ENCODE measurements at places on chromosomes 2 and 18.

- no peak for DNase-seq
Observed at GRCh38 chr2:121088251-121089165, 196.5 kb downstream of the TFCP2L1 start.

DNA sequence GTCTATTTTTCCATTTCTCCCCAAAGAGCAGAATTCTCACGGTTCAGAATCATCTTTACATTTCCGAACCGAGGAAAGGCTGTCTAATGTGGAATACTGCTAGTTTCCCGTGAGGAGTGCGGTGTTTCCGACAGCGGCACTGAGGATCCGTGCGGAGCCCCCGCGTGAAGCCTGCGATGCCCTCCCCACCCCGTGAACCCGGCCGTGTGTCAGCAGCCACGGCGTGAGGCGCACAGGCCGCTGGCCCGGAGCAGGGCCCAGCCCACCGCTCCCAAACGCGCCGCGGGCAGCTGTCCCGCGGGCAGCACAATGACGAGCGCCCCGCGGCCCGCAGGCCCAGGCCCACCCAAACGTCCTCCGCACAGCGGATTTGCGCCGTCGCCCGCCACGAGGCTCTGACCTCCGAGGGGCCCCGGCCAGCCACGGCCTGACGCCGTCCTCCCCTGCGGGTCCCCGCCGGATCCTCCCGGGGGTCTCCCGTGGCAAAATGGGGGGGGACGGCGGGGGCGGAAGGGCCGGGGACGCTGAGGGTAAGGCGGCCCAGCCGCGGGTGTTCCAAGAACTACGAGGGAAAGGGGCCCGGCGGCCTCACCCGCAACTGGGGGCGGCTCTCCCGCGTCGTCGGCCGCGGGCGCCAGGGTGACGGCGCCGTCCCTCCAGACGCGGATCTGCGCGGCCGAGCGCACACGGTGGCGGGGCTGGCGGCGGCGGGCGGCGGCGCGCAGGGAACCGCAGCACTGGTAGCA lies 796 bp downstream of the SPIRE1 start:
- DNase-seq, result no peak

DNA sequence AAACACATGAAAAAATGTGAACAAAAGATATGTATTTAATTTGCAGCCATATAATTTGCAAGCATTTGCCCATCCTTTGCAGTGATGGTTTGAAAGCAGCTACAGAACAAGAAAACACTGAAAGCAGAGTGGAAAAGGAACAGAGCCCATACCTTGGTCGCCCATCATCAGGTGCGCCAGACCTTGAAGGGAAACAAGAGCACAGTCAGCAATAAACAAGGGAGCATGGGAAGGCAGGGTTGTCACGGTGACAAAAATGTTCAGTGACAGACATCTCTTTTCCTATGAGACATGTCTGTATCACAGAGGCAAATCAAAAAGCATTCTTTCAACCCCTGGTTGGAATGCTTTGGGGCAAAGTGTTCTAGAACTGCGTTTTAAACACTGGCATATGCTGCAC lies 109.4 kb downstream of the NRXN1 start:
- DNase-seq, result no peak

DNA sequence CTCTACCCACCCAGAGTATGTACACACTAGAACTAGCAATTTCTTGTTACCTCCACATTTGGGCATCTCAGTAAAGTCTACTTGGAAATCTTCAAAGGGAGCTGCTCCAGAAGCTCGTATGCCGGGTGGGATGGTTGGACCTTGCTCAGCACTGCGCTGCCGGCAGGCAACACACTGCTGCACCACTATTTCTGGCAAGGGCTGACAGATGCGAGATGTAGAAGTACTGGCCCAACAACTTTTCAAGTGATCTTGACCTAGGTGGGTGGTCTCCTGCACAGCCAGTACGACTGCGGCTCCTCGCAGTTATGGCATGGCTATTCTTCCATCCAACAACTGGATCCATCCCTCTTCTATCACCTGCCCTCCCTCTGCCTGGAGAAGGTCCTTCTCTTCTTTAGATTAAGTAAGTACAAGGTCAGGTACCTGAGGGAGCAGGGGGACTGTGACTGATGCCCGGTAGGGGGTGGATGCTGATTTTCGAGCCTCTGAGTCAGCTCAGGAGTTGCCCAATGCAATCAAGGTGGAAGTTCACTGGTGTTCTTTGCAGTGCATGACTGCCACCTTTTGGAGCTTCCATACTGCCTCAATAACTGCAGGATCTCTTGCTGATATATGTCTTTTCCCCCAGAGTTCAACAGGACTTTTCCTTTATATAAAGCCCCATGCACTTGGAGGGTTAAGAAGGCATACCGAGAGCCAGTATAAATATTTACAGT lies 100.4 kb upstream of the SLC1A4 start:
- no peak for DNase-seq

- DNase-seq, result no peak
Observed at GRCh38 chr2:109055435-109055834, 66.4 kb upstream of the EDAR start.

DNA sequence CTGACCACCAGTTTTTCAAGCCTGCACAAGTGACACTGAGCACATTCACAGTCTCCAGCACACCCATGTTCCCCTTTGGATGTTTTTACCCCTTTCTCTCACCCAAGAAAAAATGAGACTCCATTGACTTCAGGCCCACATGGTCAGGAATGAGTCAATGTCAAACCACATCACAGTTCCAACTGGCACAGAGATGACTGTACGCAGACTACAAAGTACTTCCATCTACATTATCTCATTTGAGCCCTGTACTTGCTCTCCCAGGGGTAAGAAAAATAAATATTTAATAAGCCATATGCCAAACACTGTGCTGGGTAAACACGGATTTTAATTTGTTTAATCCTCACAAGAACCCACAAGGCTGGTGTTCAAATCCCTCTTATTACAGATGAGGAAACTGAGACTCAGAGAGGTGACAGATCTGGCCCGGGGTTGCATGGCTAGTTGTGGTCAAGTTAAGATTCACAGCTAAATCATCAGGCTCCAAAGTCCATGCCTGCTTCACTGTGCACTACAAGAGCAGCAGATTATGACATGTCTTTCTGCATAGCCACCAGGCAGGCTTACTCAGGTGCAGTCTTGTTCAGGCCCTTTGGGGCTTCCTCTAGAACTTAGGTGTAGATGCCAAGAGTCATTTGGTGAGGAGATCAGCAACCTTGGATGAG lies 106.1 kb downstream of the TXNL1 start:
- DNase-seq, result no peak

DNA sequence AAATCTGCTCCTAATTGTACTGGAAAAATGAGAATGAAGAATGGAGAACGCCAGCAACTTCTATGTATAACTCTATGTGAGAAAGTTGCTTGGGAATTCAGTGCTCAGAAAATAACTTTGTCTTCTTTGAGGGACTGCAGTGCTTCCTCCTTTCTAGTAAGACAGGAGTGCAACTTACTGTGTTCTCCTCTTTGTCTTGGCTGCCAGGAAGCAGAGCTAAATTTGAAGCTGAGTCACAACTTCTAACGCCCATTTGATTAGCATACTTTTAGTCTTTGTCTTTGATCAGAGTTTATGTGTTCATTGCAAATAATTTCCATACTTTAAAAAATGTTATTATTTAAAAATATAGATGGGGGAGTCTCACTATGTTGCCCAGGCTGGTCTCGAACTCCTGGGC lies 6.6 kb downstream of the ARHGAP25 start:
- DNase-seq, result no peak

- DNase-seq, result no peak
Observed at GRCh38 chr18:61245276-61245675, 88.0 kb upstream of the CDH20 start.

- no peak for DNase-seq
Observed at GRCh38 chr2:12498286-12498685, 218.4 kb upstream of the TRIB2 start.

DNA sequence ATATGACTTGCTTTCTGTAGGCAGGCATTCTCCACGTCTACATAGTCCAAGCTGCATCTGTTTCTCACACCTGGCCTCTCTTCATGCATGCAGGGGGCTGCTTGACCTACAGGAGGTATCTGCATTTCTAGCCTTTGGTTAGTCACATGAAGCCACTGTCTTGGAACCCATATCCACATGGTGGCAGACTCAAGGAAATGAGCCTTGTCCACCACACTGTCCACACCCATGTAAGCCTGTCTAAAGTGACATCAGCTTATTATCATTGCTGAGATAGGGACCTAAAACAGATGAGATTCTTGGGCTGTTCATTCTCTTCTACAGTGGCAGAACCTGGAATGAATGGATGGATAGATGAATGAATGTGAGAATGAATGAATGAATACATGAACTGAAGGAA lies 160.4 kb downstream of the DOCK10 start:
- DNase-seq, result no peak

DNA sequence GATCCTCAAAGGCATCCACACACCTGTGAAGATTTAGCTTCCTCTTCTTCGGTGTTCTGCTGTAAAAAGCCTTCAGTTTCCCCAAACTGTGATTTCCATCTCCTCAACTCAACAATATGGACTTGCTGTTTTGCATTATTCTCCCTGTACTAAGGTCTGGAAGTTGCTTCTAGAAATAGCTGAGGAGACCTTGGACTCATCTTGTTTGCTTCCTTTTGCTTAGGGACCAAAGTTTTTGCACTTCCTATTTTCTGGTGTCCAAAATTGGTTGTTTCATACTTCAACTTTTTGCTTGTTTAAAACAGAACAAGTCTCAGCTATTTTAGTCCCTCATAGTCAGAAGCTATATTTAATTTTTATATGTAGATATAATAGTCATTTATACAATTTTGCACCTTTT lies 201.9 kb upstream of the COPS8 start:
- no peak for DNase-seq

- DNase-seq, result no peak
Observed at GRCh38 chr2:160911258-160911657, 249.0 kb upstream of the TANK start.

GRCh38 chr2:157952558-157952957 lies 76.4 kb upstream of the ACVR1 start:
- no peak for DNase-seq

DNA sequence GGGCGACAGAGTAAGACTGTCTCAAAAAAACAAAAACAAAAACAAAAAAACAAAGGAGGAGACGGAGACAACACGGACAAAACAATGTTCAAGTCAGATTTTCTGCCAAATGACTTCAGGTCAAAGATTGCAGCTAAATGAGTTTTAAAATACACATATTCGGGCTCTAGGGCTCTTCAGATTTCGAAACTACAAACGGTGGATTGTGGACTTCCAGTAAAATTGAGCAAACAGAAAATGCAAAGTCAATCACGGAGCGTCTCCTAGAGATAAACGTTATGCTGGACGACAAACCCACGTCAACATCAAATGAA lies 558 bp downstream of the MRPS5 start:
- DNase-seq, result no peak

DNA sequence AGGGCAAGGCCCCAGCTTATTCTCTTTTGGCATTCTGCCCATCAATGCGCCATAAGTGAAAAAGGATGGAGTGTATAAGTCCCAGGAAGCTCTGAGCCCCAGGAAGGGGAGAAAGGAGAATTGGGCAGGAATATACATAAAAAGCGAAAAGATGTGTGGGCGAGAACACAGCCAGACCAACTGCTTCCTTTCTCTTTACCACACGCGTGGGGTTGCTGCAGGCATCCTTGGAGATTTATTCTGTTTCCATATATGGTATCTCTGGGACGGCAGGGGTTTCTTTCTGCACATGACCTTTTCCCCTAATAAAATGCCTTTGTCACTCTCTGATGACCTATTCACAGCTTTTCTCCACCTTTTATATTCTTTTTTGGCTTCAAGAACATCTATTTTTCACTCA lies 440.5 kb downstream of the NBAS start:
- DNase-seq, result no peak

DNA sequence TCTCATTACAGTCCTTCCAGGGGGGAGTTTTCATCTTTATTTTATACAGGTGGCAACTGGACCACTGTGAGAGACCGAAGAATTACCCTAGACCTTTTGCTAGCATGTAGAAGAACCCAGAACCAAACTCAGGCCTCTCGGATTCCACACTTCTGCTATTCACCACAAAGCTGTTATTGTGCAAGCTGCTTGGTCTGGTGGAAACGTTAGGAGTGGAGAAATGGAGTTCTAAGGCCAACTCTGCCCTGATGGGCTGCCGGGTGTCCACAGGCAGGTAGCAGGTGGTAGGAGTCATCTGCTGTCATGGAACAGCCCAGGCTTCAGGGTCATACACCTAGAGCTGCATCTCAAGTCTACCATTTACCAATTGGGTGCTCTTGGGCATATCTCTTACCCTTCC lies 218.8 kb downstream of the BCL11A start:
- DNase-seq, result no peak

DNA sequence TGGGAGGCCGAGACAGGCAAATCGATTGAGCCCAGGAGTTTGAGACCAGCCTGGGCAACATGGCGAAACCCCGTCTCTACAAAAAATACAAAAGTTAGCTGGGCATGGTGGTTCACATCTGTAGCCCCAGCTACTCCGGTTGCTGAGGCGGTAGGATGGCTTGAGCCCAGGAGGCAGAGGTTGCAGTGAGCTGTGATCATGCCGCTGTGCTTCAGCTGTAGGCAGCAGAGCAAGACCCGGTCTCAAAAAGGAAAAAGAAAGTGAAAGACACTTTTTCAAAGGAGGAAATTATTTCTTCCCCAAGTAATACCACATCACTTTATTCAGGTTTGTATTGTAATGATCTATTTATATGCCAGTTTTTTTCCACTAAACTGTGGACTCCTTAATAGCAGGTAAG lies 35.7 kb upstream of the TAF4B start:
- DNase-seq, result peak; percentile 16

DNA sequence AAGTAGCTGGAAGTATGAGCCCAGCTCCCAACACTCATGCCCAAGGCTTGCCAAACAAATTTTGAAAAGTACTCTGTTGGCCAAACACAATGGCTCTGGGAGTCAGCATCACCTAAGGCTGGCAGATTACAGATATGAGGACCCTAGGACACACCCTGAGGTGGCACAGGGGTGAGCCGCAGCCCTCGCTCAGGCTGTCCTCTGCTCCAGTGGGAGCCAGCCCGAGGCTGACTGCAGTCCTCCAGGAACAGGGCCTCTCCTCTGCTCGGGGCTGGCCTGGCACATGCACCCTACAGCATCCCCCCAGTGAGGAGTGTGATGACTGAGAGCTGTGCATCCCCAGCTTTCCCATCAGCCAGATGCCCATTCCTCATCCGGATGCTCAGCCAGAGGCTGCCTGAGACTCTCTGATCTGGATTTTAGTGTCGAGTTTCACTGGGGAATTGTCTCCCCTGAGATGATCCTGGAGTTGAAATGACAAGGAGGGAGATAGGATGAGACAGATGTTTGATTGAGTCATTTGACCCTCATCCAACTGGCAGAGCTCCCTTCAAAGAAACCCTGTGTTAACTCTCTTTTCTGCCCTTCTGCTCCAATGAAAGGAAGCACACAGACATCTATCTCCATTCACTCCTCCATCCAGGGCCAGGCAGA lies 269.3 kb upstream of the NCKAP5 start:
- no peak for DNase-seq
